Uterus (tissue), 4 donors: ENCODE measurements at places on chromosomes 7 and 10. TPM values are rescaled to one million over a fixed set of nuclear protein-coding genes. Genes with fewer than 3 reads are reported as not detected.
A peak's percentile ranks its signal among the peaks of the same experiment; 100 is the strongest.

DNA sequence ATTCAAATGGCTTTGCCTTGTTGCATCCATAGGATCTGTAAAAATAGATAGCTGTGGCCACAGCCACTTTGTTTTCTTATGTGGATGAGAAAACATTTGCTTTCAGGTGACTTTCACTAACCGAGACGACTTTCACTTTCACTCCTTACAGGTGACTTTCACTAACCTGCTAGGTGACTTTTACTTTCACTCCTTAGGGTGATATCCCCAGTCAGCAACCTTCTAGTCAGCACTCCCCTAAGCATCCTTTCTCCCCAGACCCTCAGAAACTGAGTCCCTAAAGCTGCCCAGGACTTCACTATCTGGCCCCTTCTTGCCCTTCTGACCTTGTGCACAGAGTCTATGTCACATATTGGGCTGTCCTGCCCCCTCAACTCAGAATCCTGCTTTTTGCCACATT lies 177.5 kb downstream of the RELN start:
- H3K4me3 ChIP-seq, result no peak overlapping the region
- H3K4me1 ChIP-seq, result no peaks in the 10 kb centered on the region
- no peak overlapping the region for H3K27ac ChIP-seq
- H3K36me3 ChIP-seq, result no peaks in the 10 kb centered on the region

GRCh38 chr10:73509695-73510094 lies 13.9 kb upstream of the PPP3CB start:
- H3K27ac ChIP-seq, result no peak overlapping the region
- no peaks in the 10 kb centered on the region for H3K27me3 ChIP-seq
- no peaks in the 10 kb centered on the region for H3K4me1 ChIP-seq
- no peaks in the 10 kb centered on the region for H3K36me3 ChIP-seq
- DNase-seq, result no peak

DNA sequence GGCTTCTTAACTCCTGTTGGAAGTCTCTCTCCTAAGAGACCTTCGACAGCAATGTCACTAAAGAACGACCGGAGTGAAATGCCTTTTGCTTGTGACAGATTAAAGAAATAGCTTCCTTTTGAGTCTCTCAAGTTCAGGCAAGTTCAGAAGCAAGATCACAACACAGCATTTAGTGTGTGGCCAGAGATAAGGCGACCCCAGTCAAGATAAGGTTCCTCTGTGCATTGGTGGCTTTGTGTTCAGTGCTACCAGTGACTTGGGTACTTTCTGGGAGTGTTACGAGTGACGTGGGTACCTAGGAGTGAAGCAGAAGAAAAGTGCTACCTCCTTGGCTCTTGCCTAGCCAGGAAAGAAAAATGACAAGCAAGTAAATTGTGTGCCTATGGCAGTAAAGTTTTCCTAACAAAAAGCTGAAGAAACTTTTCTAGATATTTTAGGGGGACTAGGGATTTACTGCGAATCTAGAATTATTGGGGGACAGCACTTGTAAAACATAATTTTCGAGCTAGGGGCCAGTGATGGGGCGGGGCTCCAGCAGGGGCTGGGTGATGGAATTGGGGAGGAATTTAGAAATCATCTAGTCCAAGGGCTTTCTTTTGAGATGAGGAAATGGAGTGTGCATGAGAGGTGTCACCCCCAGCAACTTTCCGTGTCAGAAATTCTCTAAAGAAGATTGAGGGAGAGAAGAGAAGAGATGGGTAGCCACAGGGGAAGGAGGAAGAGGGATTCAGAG lies 191.9 kb upstream of the LYZL2 start:
- no peaks in the 10 kb centered on the region for H3K36me3 ChIP-seq
- H3K27ac ChIP-seq, result peak overlapping the region; percentile 83
- H3K27me3 ChIP-seq, result no peaks in the 10 kb centered on the region
- H3K4me1 ChIP-seq, result peaks cover 11% of the 10 kb centered on the region
- no peak for DNase-seq

GRCh38 chr10:49294731-49295130 lies 4.2 kb upstream of the C10orf71 start:
- no peaks in the 10 kb centered on the region for H3K27me3 ChIP-seq
- no peak for DNase-seq
- H3K36me3 ChIP-seq, result no peaks in the 10 kb centered on the region
- no peaks in the 10 kb centered on the region for H3K4me1 ChIP-seq
- H3K27ac ChIP-seq, result no peak overlapping the region
- no peak overlapping the region for H3K4me3 ChIP-seq

GRCh38 chr10:96133135-96133534 lies 3.0 kb downstream of the ZNF518A start:
- H3K27ac ChIP-seq, result no peak overlapping the region
- no peaks in the 10 kb centered on the region for H3K4me1 ChIP-seq
- H3K4me3 ChIP-seq, result no peak overlapping the region
- H3K36me3 ChIP-seq, result no peaks in the 10 kb centered on the region

DNA sequence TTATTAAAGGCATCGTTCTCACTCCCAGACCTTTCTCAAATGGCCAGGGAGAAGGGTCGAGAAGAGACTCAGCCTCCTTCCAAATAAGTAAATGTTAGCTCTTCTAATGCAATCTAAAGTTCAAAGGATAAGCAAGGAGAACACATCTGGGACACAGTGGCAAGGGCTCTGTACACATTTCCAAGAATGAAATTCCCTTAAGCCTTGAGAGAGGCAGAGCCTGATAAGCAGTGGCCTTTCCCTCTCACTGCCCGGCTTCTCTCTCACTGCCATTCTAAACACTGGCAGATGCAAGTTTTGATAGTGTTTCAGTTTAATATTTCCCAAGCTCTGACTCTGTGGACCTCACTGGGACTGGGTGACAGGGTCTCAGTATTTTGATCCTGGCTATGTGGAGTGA lies 35.1 kb upstream of the EXOC4 start:
- no peak for DNase-seq
- H3K27ac ChIP-seq, result no peak overlapping the region

- no peak overlapping the region for H3K4me3 ChIP-seq
- no peak for DNase-seq
- H3K36me3 ChIP-seq, result no peaks in the 10 kb centered on the region
- H3K4me1 ChIP-seq, result no peaks in the 10 kb centered on the region
Measured at GRCh38 chr7:129438839-129439651, 4.8 kb downstream of the STRIP2 start.

GRCh38 chr10:70879207-70879606 lies 9.2 kb downstream of the PCBD1 start:
- no peaks in the 10 kb centered on the region for H3K4me1 ChIP-seq
- no peaks in the 10 kb centered on the region for H3K27me3 ChIP-seq
- no peak overlapping the region for H3K27ac ChIP-seq
- H3K36me3 ChIP-seq, result no peaks in the 10 kb centered on the region

Gene CTAGE4
- total RNA-seq, result 0.29 TPM

Gene TMEM184A
- total RNA-seq, result not detected

Gene SLC39A12
- total RNA-seq, result not detected

Gene FFAR4
- not detected for total RNA-seq

Gene SGPL1
- 38.1 TPM for total RNA-seq
